ENCODE measurements at places on chromosomes 12 and 14.

DNA sequence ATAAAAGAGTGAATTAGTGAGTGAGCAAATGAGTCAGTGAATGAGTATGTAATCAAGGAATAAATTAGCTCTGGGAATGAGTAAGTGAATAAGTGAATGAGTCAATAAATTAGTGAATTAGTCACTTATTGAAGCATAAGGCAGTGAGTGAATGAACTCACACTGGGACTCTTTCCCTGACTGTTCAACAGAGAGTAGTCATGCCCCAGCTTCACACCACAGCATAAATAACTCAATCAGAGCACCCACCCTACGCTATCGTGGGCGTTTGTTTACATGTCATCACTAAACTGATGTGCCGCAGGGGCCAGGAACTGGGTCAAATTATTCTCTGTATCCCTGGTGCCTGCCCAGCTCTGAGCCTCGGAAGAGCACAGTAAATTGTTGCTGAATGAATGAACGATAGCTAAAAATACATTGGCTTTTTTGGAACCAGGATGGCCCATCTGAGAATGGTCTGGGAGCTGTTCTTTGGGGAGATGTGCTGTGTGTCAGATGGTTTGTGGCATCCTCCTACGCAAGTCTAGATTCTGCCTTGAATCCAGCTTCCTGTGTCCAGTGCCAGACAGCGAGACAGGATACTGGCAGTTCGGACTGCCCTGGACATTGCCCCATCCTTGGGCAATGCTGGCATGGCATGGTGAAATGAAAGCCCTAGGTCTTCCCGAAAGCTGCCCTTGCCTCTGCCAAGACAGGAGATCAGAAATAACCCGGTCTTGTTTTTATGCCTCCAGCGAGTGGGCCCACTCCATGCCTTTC is 98.0 kb upstream of the RTL1 start:
- DNase-seq: no peak

GRCh38 chr12:57892232-57892972 is 45.9 kb upstream of the CTDSP2 start:
- no peak for DNase-seq

GRCh38 chr12:124836759-124837158 is 26.9 kb downstream of the SCARB1 start:
- no peak for DNase-seq

- DNase-seq: no peak
These were observed 57.7 kb downstream of the GALC start for GRCh38 chr14:87935081-87935828.

GRCh38 chr12:130452546-130452945 is 114.9 kb downstream of the PIWIL1 start:
- DNase-seq: no peak

DNA sequence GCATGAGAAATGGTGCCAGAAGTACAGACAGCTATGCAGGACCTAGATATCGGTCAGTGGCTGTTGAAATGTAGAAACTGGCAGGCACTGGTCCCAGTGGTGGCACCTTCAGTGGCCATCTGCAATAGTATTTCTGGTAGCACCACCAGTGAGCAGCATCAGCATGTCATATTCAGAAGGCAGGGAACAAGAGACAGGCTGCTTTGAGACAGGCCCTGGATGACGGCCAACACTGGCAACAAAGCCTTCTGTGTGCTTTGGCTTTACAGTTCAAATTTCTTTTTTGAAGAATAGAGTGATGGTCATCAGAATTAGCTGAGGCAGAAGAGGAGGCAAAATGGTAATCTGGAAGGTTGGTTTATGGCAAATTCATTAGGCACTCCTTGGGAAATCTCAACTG is 273.4 kb upstream of the SLC16A7 start:
- DNase-seq: no peak

- no peak for DNase-seq
These were observed 14.4 kb downstream of the SLIRP start for GRCh38 chr14:77722301-77722700.

DNA sequence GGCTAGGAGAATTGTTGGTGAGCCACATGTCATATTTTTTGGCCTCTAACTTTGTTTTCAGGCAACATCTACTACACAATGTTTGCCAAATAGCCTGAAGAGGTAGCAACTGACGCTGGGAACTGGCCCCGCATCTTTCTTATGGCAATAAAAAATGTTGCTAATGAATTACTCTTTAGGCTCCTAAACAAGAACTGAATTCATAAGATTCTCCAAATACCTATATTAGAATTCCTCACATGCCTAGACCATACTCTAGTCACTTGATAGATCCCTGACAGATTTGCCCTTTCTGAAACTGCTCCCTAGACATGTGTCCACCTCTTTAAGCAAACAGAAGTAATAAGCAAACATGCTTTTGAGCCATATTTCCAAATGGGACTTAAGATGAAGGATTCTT is 209.0 kb upstream of the ATXN7L3B start:
- no peak for DNase-seq

GRCh38 chr12:106866426-106867080 is 89.2 kb upstream of the TMEM263 start:
- no peak for DNase-seq

GRCh38 chr12:75508159-75508558 is 3.2 kb downstream of the KRR1 start:
- no peak for DNase-seq

- DNase-seq: no peak
These were observed 227.2 kb downstream of the CHST11 start for GRCh38 chr12:104683831-104684503.

- DNase-seq: no peak
These were observed 32.0 kb downstream of the RTL1 start for GRCh38 chr14:100871234-100872186.

- peak; percentile 10 for DNase-seq
These were observed 84.6 kb upstream of the NAV3 start for GRCh38 chr12:77746096-77746495.

- no peak for DNase-seq
These were observed 29.7 kb downstream of the XRCC3 start for GRCh38 chr14:103685276-103686211.

- no peak for DNase-seq
These were observed 31.7 kb downstream of the DHRS7 start for GRCh38 chr14:60133487-60133886.

- no peak for DNase-seq
These were observed 25.9 kb upstream of the POLR3B start for GRCh38 chr12:106331599-106331998.

GRCh38 chr12:96193725-96194575 is at the start of gene ELK3:
ELK3 (plus strand) TSS chr12:96194375.
- peak; percentile 77 for DNase-seq

GRCh38 chr12:49260166-49260565 is 4.7 kb upstream of the TUBA1C start:
- no peak for DNase-seq

Measured in renal pelvis (tissue), 12 donors.